ENCODE measurements at places on chromosomes 12 and 14.

DNA sequence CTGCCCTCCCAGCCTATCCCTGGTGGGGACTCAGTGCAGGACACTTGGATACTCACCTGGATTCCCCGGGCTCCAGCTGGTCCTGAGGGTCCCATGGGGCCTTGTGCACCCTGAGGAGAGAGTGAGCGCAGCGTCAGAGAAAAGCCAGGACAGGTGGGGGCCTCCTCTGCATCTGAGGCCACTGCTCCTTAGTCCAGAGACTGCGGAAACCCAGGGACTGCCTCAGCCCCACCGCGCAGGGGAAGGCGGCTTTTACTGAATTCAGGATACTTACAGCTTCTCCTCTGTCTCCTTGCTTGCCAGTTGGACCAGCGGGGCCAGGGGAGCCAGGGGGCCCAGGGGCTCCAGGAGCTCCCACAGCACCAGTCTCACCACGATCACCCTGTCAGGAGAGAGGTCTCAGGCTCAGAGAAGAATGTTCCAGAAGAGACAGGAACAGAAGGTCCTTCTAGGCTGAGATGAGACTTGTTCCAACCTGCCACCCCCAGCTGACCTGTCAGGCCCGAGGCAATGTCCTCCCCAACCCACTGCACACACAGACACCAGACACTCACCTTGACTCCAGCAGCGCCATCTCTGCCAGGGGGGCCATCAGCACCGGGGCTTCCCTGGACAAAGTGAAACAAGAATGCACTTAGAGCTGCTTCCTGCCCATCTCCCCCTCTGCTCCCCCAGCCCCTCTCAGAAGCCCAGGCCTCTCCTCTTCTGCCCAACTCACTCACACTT lies 13.8 kb downstream of the TMEM106C start:
- DNase-seq, result no peak

GRCh38 chr14:100622708-100623485 lies 35.7 kb upstream of the BEGAIN start:
- DNase-seq, result no peak

- no peak for DNase-seq
These were observed 30.0 kb downstream of the DTX1 start for GRCh38 chr12:113086249-113087164.

DNA sequence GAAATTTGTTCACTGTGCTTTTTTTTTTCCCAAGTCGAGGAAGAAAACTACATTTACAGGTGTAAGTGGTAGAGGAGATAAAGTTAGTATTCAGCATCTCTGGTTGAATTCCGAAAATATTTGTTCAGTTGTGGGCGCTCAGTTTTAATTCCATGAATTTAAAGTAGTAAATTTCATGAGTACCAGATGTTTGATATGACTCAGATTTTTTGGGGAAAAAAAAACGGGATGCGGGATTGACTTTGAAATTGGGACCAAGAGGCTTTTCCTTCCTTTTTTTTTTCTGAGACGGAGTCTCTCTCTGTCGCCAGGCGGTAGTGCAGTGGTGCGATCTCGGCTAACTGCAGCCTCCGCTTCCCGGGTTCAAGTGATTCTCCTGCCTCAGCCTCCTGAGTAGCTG lies 1.6 kb downstream of the TULP3 start:
- no peak for DNase-seq

DNA sequence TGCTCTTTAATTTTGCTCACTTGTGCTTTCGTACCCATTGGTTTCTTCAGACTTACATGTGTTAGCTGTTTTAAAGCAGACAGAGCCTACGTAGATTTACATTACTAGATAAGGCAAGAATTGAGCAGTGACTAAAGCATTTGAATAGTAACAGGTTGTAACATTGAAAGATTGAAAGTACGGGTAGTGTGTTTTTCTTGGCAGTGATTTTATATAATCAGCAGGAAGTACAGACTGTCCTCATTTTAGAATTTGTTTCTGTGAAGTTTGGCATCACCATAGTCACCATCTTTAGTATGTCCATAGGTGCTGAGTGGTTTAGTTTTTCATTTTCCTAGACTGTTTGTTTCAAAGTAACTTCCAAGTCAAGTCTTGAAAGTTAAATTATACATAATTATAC lies 14.0 kb downstream of the RTRAF start:
- no peak for DNase-seq

GRCh38 chr14:55832974-55833373 lies 253.0 kb downstream of the KTN1 start:
- DNase-seq, result no peak

- DNase-seq, result no peak
These were observed 33.2 kb upstream of the IRF2BPL start for GRCh38 chr14:77061630-77062257.

- DNase-seq, result no peak
These were observed 233.2 kb upstream of the AMIGO2 start for GRCh38 chr12:47312808-47313426.

DNA sequence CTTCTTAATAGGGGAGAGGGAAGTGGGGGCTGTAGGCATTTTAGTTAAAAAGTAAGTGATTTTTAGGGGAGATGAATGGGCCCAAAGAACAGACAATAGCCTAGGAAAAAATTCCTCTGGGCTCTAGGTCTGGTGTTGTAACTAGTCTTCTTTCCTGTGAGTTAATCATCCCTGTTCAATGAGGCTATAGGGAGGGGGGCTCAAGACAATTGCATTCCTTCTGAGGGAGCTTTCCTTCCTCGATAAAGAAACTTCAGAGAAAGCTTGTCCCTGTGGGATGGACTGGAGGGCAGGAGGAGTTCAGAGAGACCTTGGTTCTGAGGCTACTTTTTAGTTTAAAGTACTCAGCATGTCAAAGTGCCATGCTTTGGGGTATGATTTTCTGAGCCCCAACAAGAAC lies 127.2 kb downstream of the BBS10 start:
- no peak for DNase-seq

DNA sequence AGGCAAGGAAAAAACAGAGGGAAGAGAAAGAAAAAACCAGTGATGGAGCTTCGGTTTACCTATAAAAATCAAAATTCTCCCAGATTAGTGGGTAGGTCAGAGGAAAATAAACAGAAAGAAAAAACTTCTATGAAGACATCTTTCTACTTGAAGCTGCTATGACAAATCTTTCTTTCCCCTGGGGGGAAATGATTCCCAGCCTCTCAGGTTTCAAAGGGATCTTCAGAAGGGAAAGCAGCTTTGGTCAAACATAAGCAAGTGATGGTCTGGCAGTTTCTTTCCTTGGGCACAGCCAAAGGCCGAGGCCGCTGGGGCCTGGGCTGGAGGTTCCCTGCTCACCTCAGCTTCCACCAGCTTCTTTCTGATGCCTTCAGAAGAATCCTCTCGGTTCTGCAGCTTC lies 104.5 kb downstream of the PRKAB1 start:
- DNase-seq, result no peak

DNA sequence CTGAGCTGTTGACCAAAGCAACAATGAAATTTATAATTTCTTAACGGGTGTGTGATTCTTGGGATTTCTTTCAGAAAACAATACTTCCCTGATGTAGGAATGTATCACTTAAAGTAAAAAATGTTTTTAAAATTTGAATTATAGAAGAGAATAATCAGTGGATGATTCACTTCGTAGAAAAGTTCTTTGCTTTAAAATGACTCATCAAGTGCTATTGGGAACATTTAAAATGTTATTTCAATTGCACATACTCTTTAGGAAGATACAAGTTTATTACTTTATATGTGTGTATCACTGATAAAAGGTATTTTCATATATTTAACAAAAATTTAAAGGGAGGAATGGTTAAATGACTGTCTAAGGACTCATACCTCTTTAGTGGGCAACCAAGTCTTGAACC lies 155.3 kb downstream of the PDE3A start:
- no peak for DNase-seq

DNA sequence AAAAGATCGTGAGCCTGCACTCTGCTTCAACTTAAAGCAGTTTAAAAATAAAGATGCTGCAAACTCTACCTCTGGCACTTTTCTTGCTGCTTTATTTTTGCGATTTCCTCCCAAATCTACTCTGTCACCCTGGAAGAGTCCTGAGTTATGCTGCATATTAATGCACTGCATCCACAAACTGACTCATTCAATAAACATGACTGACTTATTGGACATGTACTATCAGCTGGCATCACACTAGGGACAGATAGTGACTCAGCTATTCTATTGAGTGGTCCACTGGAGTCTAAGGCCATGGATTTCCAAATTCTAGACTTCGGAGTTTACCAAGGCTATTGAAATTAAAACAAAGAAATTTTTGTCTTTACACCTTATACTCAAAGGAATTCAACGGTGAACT lies 90.7 kb upstream of the PTPRR start:
- no peak for DNase-seq

DNA sequence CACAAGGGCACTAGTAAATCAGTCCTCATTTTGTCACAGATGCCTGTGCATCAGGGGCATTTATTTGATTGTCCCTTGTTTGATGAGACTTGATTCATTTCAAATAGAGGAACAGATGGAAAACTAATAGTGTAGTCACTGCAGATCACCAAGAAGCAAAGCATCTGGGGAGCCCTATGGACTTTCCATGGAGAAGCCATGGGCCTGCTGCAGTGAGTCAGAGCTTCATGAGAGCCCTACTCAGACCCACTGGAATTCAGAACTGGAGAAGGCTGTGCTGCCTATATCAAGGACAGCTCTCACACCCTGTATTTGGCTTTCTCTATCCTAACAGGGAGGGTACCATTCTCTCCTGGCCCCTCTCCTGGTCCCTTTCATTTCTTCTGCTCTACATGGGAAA lies 126.2 kb downstream of the GRIP1 start:
- DNase-seq, result no peak

DNA sequence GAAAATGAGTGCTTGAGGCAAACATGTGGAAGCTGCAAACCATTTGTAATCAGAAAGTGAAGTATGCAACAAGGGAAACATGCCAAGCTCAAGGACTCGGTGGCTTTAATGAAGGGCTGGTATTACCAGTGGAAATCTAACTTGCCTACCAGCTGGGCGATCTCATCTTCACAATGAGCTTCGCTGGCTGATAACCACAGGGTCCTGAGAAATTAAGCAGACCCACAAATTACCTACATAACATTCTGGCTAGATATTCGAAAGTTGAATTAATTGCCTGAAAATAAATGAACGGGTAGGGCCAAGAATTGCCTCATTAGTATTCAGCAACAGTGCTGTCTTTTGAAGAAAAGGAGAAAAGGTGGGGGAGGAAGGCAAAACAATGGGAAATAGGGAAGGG lies 439.4 kb downstream of the PDZRN4 start:
- no peak for DNase-seq

DNA sequence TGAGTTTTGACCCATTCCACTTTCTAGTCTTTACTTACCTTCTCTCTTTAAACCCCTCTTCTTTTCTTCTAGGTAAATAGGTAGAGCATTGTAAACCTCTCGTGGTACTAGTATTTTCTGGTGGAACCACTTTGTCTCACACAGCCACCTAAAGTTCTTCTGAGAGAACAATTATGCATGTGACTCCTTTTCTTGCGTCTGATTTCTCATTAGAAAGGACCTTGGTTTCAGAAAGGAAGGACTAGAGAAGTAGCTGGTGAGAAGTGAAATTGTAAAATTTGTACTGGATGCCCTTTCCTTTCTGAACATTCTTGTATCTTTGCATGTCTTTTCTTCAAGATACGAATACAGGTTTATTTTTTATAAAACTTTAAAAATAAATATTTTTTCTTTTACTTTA lies 99.0 kb downstream of the NUBPL start:
- DNase-seq, result no peak

- no peak for DNase-seq
These were observed 564.0 kb downstream of the SLC6A15 start for GRCh38 chr12:84348582-84348981.

DNA sequence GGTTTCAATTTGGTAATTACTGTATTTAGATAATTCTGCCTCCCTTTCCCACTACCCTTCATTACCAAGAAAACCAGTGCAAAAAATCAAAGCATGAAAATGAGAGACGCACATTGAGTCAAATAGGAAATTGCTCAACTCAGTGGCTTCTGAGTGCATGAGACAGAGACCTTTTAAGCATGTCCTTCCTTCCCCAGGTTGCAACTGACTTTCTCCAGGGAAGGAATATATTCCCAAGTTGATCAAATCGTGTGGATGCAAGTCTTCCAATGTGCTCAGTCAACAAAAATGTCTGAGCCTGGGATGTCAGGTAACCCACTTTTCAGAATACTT lies 12.9 kb downstream of the BMP4 start:
- no peak for DNase-seq

DNA sequence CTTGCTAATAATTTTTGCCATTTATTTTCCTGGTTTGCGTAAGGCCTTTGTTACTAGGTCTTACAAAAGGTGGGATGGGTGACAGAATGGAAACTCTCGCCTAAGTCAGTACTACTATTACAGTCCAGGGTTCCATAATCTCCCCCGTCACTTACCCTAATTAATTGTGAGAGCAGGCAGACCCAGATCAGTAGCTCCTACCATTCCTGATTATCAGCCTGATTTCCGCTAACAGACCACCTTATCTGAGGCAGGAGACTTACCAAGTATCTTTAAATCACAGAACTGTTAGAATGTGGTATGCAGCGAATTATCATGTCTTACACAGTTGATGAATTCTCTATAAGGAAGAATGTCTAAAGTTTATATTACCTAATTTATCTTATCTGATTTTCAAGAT lies 234.7 kb downstream of the FOXN3 start:
- DNase-seq, result no peak

DNA sequence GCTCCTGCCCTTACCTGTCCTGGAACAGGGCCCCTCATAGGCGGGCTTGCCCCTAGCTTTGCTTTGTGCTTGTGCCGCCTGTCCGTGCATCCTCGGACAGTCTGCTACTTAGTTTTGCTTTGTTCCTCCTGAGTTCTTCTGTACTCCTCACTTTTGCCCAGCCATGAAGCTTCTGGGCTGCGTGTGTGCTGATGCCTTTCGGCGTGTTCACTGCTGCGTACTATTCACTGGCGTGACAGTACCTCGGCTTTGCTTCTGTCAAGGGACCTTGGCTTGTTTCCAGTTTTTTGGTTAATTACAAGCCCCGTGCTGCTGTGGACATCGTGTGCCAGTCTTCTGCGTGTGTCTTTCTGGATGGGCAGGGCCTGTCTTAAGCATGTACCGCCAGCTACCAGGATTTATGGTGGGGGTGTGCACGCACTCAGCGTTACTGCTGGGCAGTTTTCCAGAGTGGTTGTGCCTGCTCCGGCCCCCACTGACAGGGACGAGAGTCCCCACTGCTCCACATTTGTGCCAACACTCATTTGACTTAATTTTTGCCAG lies 2.5 kb downstream of the PACS2 start:
- DNase-seq, result no peak

DNA sequence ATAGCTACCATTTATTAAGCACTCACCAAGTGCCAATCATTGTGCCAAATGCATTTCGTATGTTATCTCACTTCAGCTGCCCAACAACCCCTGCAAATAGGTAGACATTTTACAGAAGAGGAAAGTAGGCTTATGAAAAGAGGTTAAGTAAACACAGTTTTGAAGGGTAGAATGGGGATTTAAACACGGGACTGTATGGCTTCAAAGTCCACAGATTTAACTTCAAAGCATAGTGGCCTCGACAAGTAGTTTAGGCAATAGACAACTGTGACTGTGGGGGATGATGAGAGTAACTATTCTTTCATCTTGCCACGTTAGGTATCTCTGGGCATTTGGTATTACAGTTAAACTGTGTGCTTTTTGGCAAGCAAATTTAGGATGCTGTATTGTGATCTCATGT lies 266.8 kb upstream of the SRRM4 start:
- no peak for DNase-seq
